ENCODE measurements at places on chromosomes 5 and 9. TPM values are rescaled to one million over a fixed set of nuclear protein-coding genes. Genes with fewer than 3 reads are reported as not detected.

The HINT2 gene
- total RNA-seq = 13.9 TPM

The CSF1R gene
- total RNA-seq = not detected

The PLPP7 gene
- 0.65 TPM for total RNA-seq

The EXOC3 gene
- 30.2 TPM for total RNA-seq

The FCN1 gene
- not detected for total RNA-seq

The DMRT3 gene
- not detected for total RNA-seq

The CDH9 gene
- total RNA-seq = not detected

The SLC4A9 gene
- not detected for total RNA-seq

The ADAMTS13 gene
- 0.57 TPM for total RNA-seq

The SPAAR gene
- total RNA-seq = 17.7 TPM

The TRIM36 gene
- 0.43 TPM for total RNA-seq

The CARD9 gene
- 0.40 TPM for total RNA-seq

Measured in thoracic aorta endothelial cell (primary cell).